ENCODE measurements at places on chromosomes 7 and 10.

- DNase-seq: no peak
These were observed 318.5 kb downstream of the WDR37 start for GRCh38 chr10:1374511-1375345.

DNA sequence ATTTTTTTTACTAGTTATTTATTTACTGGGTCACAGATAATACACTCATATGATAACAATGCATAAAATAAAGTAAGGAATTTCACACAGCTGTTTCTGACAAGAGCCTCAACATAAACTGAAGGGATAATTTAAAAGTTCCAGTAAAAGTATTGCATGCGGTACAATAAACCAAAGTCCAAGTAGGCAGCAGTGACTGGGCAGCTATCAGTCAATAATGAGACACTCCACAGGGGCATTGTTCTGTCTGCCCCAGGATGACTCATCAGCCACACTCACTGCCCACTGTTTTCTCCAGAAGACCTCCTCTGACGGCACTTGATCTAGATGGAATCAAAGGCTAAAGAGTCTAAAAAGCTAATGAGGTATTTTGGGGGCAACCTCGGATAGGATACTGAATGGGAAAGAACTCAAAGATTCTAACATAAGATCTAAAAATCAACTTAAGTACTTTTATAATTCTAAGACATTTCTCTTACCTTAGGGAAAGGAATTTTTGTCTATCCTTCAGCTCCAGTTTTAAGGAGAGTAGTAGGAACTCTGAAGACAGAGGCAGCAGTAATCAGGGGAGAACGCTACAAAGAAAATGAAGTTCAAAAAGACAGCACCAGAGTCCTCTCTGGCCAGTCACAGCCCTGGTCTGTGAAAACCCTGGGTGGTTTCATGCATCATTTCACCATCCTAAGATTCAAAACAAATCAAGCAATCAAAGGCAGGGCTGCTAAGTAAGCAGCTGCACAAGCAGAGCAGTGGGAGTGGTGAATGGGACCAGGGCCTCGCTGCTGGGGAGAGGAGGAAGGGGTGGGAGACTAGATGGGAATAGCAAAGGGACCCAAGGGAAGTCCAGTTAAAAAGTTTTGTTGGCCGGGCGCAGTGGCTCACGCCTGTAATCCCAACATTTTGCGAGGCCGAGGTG, 175.1 kb downstream of the AVL9 start:
- DNase-seq: peak; percentile 31

DNA sequence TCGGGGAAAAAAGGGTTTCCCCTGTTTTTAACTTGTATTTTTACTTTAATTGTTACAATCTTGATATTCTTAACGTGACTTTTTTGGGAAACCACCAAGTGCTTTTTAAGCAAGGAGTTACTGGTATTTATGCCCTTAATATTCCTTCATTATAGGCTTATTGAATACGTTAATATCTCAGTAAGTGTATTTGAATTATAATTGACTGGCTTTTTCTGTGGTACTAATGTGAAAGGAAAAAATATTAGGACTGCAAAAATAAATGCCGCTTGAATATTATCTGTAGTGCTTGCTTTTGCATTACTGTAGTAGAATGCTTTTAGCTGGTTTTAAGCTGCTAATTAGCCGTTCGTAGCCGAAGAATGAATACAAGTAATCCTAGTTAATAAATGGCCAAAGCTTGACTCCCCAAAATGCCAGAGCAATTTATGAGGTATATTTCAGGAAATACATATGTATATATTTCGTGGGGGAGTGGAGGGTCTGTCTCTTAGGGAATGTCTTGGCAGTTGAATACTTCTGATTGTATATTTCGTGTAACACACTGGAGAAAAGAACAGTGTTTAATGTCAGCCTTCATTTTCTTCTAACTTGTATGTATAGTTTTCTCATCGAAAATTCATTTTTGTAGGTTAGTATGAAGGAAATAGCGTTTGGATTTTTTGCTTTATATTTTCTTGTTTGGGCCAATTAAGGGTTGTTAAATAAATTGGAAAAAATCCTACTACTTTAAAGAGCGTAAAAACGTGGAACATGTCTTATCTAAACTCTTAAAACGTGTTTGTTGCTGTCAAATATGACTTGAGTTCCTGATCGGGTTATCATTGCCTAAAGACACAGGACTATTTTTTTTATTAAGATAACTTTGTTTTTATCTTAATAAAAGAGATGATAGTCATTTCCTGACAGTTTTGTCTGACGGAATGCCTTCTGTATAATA, 1.5 kb downstream of the PDCD4 start:
- no peak for DNase-seq

DNA sequence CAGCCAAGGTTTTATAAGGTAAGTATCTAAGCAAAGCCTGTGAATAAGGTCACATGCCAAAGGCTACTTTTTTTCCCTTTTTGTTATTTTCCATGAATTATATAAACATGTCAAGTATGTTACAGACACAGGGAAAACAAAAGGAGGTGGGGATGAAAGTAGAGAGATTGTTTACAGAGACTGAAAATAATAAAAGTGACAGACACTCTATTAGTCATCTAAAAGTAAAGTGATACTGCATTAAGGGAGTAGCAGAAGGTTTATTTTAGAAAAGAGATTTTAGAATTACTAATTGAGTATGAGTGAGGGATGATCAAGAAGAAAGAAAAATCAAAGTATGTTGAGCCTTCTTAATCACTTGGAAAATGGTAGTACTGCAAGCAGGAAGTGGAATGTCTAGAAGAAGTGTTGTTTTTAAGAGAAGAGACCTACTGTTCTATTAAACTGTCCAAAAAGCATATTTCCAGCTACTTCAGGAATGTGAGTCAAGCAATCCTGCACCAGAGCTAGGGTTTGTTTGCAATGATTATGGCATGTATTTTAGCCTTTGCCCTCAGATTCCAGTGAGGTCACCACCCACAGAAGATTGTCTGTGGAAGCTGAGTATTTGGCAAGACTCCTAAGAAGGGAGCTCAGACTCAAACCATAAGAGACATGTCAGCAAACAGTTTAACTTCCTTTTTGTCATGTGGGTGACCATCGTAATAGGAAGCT, 177.9 kb upstream of the PLXDC2 start:
- no peak for DNase-seq
